ENCODE measurements at places on chromosomes 11 and 22.
A peak's percentile ranks its signal among the peaks of the same experiment; 100 is the strongest.

GRCh38 chr22:31540966-31541365, 44.6 kb downstream of the SFI1 start:
- no peak for DNase-seq

DNA sequence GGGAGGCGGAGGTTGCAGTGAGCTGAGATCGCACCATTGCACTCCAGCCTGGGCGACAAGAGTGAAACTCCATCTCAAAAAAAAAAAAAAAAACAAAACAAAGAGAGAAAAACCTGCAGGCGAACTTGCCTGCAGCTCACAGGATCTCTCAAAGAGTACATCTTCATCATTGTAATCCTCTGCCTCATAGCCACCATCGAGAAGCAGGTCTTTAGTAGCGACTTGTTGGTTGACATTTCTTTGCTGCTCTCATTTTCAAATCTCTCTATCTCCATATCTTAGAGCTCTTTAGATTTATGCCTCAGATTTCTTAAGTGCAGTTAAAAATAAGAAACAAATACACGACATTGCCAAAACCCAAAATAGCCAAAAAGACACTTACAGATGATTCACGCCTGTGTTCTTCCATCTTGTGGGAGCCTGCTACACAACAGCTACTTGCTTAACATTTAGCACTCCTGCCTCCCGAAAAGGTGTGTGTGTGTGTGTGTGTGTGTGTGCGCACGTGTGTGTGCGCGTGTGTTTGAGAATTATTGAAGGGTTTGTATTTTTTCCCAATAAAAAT, 14.6 kb downstream of the FAM227A start:
- DNase-seq, result no peak

DNA sequence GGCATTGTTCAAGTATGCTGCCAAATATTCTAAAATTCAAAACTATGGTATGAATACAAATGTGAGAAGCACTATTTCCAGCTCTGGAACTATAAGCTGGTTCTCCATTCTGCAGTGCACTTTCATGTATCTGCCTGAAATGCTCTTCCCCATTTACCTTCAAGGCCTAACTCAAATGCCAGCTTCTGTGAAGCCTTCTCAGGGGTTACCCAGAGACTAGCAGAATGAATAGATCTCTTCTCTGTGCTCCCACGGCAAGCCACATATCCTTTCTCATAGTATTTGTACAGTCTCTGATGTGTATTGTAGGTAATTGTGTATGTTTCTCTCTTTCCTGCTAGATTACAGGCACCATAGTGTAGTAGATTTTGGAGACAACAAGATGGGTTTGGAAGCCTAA, 4.1 kb downstream of the HOATZ start:
- no peak for DNase-seq

DNA sequence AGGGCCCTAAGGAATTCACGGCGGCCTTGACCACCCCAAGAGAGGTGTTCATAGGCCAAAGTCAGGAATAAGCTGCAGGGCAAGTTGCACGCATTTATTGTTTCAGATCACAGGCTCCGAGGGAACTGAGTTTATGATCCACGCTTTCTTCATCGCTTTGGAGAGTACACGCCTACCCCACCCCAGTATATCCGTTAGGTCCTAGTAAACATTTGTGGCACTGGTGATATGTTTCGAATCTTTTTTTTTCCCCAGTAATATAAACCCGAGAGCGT, 805 bp downstream of the GANAB start:
- DNase-seq, result peak; percentile 8

- DNase-seq, result peak; percentile 59
Measured at GRCh38 chr11:14713496-14714244, 70.1 kb downstream of the PDE3B start.

DNA sequence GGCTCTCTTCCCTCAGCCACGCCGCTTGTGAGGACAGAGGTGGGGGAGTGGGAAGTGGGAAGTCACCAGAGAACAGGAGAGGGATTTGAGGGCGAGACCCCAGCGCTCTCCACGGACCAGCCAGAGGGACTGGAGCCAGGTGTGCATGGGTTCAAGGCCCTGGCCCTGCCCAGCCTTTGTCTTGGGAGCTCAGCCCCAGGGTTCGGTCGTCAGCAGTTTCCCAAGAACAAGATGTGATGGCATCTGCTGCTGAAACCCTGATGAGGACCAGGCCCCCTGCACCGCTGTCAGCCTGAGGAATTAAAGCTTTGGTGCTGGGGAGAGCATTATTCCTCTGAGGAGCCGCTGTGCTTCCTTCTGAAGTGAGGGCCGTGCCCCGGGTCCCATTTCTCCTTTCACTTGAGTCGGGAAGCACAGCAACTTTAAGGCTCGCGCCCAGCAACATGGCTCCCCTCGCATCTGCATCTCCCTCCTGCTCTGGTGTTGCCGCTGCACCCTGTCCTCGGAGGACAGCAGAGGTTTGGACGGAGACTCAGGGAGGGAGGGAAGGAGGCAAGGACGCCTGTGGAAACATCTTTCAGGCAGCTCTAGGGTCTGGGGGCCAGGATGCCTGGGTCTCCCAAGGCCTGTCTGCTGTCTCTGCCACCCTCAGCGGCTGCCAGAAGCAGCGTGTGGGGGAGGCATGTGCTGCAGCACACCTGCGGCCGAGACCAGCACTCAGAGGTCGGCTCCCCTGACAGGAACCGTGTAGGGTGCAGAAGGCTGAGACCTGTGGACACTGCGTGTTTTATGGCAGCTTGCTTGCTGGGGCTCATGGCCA, 3.8 kb downstream of the IFITM5 start:
- no peak for DNase-seq

DNA sequence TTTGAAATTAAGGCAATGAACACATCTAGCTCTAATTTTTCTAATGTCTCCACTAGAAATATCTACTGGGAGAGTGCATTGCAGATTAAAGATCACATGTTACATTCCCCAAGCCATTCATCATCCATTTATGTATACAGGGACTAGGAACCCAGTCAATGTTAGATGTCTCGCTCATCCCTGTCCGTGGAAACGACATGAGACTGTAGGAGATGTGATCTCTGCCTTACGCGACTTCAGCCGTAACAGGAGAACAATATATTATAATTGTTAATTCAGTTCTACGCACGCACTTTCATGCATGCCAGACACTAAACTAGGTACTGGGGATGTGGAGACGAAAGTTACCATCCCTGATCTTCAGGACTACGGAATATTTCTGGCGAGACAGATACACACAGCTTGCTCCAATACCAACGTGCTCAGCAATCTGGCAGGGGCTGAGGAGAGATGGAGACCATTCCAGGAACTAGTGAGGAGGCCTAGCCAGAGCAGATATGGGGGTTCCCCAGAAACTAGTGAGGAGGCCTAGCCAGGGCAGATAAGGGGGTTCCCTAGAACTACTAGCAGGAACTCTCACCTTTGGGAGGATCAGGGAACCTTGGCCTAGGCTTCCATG, 706 bp downstream of the DCPS start:
- no peak for DNase-seq

GRCh38 chr11:35418282-35419183, 825 bp downstream of the SLC1A2 start:
- DNase-seq, result no peak

DNA sequence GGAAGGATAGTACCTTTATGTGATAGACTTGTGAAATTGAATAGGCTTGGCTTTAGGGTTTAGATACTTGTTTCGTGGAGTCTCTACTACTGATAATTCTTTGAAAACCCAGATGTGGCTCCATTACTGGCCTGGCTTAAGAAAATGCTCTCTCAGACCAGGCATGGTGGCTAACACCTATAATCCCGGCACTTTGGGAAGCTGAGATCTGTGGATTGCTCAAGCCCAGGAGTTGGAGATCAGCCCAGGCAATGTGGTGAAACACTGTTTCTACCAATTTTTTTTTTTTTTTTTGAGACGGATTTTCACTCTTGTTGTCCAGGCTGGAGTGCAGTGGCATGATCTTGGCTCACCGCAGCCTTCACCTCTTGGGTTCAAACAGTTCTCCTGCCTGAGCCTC, 40.9 kb downstream of the ATG13 start:
- no peak for DNase-seq

DNA sequence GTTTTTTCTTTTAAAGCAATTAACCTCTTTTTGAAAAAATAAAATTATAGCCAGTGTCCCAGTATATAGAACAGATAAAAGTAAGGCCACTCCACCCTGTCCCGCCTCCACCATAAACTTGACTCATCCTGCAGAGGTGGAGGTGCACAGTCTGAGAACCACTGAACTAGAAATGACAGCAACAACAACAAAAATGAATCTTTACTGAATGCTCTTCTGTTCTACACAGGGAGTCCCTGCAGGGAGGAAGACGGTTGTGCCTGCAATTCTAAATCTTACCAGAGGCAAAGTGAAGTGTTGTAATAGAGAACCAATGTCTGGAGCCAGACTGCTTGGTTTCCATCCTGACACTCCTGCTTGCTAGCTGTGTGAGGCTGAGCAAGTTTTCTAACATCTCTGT, 162.3 kb downstream of the FBXO7 start:
- no peak for DNase-seq
